Endodermal cell (in vitro differentiated cells): ENCODE measurements at places on chromosomes 2 and 18.
A peak's percentile ranks its signal among the peaks of the same experiment; 100 is the strongest.

GRCh38 chr18:54726143-54726542, 102.1 kb upstream of the RAB27B start:
- no peak for DNase-seq

- peak; percentile 41 for DNase-seq
Measured at GRCh38 chr2:239611222-239611795, 210.5 kb upstream of the HDAC4 start.

DNA sequence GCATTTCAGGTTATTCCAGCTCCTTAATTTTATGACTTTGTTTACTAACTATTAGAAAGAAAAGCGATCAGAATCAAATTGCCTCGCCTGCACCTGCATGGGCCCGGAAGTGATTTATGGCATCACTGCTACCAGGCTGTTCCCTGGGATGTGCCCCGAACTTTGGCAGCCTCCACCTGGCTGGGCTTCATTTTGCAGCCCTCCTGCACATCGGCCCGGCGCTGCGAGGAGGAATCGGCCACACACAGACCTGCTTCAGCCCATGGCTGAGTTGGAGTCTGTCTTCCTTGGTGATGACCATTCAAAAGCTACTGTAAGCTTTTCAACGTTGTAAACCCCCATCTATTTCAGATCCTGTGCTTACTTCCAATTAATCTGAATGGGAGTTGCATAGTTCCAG, 638.0 kb downstream of the RNF144A start:
- no peak for DNase-seq

GRCh38 chr2:65164426-65164891, 34.6 kb upstream of the RAB1A start:
- DNase-seq, result no peak

DNA sequence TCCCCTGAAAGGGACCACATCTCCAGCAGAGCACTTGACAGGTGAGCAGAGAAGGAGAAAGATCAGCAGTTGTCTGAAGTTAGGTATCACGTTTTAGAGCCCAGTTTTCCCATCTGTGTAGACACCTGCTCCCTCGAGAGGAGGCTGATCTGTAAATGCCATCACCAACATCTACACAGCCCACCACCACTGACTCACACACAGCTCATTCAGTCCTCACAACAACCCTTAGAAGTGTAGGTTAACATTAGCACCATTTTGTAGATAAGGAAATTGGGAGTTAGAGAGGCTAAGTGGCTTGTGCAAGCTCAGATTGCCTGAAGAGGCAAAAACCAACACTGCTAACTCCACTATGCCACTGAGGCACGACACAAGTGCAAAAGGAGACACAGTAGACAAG, 37.2 kb upstream of the STAT1 start:
- peak; percentile 52 for DNase-seq

GRCh38 chr18:711310-711656, 1.1 kb downstream of the ENOSF1 start:
- DNase-seq, result peak; percentile 59
